ENCODE measurements at places on chromosomes 16 and 17.

GRCh38 chr17:79226037-79226436 lies 151.4 kb downstream of the ENGASE start:
- no peak for DNase-seq

- DNase-seq, result no peak
These were observed 4.1 kb downstream of the SLC7A6OS start for GRCh38 chr16:68306633-68307032.

DNA sequence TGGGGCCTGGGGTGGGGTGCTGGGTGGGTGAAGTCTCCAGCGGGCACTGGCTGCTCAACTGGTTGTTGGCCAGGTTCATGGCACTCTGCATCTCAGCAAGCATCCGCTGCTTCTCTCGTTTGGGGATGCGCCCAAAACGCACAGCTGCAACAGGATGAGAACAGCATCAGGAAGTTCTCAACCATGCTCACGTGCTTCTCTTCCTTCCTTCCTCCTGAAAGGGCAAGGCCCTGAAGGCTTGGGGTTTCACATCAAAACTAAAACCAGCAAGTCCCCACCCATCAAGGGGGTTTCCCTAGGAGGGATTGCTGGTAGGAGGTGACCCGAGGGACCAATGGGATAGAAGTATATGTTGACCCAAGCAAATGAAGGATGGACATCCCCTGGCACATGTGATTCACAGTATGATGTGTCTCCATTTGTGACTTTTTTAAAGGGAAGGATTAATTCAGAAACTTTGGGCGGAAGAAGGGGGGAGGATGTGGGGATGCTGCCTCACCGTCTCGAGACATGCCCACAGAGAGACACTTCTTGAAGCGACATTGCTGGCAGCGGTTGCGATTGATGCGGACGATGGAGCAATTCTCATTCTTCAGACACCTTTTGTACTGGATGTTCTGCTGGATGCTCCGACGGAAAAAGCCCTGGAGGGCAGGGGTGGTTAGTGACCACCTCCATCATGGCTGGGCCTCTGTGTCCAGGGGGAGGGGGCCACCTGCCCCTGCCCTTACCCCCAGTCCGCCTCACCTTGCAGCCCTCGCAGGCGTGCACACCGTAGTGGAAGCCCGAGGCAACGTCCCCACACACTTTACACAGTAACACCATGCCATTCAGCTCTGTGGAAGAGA lies 4.2 kb downstream of the NR1D1 start:
- no peak for DNase-seq

GRCh38 chr16:17177242-17177958 lies 293.4 kb downstream of the XYLT1 start:
- peak; percentile 15 for DNase-seq

DNA sequence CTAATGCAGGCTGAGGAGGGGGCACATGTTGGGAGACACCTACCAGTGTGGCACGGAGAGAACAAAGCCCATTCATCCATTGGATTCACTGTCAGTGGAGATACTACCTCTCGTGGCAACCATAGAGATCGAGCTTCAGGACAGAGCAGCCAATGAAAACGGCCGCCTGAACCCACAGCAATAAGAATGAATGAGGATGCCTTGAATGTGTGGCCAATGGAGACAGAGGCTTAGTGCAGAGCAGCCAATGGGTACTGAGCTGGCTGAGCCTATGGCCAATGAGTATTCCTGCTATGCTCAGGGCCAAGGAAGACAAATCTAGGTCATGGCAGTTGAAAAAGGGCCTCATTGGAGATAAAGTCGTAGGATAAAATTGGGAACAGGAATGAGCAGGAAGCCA lies 10.9 kb downstream of the ARHGEF15 start:
- no peak for DNase-seq

DNA sequence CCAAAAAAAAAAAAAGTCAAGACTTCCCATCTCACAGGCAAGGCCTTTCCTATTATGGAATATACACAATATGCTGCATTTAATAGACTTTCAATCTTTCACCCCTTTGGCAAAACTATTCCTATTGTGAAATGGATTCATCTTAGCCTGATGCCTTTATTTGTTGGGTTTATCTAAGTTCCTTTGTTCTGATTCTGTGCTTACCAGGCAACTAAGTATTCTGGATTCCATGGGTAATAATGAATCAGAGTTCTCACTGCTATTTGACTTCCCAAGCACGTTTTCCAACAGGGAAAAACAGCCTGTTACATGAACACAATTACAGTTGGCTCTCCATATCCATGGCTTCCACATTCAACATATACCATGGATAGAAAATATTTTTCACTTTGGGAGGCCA lies 135.5 kb downstream of the MYO1D start:
- DNase-seq, result no peak

DNA sequence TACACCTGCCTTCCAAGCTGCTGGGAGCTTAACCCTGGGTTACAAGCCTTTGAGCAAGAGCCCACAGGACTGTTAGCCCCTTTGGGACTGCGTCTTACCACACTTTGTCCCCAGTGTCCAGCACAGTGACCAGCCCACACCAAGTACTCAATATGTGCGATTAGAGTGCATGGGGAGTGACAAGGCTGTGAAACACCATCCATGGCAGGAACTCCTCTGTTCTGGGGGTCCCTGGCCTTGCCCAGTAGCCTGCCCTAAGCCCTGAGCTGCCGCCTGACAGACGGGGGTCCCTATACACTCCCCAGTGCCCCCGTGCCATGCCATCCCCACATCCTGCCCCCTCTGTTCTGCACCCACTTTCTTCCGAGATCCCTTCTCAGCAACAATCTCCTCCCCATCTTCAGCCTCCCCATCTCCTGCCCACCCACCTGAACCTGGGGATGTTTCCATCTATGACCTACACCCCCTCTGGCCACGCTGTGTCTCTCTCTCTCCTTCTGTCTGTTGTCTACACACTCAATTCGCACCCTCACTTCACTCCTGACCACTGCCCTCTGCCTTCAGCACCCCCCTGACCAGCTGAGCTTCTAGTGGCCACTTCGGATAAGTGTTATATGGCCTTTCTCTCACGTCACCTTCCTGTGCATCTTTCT lies 112.9 kb upstream of the SMURF2 start:
- no peak for DNase-seq

- no peak for DNase-seq
These were observed 6.6 kb downstream of the SLC22A31 start for GRCh38 chr16:89193576-89194293.

DNA sequence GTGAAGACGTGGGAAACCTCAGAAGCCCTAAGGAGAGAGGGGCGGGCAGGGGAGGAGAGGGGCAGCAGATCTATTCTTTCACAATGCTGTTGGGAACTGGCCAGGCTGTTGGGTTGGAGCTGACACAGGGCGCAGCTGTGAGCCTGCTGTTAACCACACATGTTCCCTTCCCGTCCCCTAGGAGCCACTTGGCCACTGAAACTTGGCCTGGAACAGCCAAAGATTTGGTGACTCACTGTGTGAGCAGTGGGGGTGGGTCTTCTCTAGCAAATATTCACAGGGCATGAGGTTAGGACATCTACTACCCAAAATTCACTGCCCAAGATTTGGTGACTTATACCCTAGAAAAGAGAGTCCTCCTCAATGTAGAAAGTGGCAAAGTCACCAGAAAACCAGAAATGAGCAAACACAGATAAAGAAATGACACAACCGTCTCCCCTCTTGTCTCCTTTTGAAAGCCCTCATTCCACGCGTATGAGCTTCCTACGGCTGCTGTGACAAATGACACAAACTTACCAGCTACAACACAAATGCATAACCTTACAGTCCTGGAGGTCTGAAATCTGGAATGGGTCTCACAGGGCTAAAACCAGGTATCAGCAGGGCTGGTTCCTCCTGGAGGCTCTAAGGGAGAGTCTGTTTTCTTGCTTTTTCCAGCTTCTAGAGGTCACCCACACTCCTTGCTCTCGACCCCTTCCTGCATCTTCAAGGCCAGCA lies 6.3 kb downstream of the TBC1D16 start:
- no peak for DNase-seq

DNA sequence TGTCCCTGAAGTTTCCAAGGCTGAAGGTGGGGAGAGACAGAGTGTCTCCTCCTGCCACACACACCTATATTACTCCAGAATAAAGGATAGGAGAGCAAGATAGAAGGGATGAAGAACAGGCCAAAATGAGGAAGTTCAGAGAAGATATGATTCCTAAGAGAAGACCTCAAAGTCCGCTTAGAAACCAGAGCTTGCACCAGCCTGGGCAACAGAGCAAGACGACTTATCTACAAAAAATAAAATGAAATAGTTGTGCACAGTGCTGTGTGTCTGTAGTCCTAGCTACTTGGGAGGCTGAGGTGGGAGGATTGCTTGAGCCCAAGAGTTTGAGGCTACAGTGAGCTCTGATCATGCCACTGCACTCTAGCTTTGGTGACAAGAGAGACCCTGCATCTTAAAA lies 128.2 kb downstream of the HS3ST3B1 start:
- no peak for DNase-seq
